Stimulated activated CD8-positive, alpha-beta memory T cell treated with anti-CD3 and anti-CD28 coated beads, Interleukin-15, amount 100 ng/mL, for 48 hours (primary cell): ENCODE measurements at places on chromosomes 12 and 14.
A peak's percentile ranks its signal among the peaks of the same experiment; 100 is the strongest.

- DNase-seq: no peak
These were observed 194.3 kb downstream of the DACT1 start for GRCh38 chr14:58832095-58832521.

- no peak for DNase-seq
These were observed 48.9 kb upstream of the LRIG3 start for GRCh38 chr12:58969237-58969636.

- DNase-seq: no peak
These were observed 44.6 kb upstream of the KITLG start for GRCh38 chr12:88624911-88625310.

DNA sequence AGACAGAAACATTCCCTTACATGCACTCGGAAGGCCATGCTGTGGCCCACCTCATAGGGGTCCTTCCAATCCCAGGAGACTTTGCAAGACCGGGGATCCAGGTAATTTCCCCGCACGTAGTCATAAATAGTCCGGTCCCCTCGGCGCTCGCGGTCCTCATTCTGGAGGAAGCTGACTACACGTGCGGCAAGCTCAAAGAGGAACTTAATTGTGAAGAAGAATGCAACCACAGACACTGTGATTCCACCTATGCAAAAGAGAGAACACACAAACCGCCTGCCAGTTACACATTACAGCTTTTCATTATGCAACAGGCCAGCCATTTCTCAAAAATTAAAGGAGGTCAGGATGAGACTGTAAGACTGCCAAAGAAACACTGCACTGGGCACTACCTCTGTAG lies 28.4 kb downstream of the AREL1 start:
- no peak for DNase-seq

- DNase-seq: no peak
These were observed 59.1 kb downstream of the EXOC5 start for GRCh38 chr14:57209561-57209960.

GRCh38 chr14:22071006-22071405 lies 397.4 kb upstream of the OR4E1 start:
- no peak for DNase-seq

DNA sequence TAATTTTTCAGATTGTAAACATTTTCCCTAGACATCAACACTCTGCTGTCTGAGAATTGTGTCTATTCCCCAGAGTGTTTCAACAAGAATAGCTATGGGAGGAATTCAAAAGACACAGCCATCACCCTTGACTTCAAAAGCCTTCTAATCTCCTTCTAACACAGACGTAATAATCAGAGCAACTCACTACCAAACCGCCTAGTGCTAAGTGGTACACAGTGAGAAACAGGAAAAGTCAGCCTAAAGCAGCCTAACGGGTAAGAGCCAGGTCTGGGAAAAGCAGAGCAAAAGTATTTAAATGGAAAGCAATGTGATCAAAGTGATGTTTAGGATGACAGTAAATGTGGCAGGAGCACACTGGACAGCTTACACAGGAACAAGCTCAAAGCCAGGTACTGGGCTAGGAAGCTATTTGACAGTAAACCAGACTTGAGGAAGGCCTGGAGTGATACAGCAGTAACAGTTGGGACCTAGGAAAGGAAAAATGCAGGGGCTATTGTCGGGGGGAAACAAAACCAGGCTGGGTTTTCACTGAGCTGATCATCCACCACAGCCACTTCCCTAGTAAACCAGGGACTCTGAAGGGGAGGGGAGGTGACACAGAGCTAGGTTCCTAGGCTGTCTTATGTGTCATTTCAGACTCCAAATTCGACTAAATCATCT lies 29.4 kb downstream of the CORO1C start:
- no peak for DNase-seq

DNA sequence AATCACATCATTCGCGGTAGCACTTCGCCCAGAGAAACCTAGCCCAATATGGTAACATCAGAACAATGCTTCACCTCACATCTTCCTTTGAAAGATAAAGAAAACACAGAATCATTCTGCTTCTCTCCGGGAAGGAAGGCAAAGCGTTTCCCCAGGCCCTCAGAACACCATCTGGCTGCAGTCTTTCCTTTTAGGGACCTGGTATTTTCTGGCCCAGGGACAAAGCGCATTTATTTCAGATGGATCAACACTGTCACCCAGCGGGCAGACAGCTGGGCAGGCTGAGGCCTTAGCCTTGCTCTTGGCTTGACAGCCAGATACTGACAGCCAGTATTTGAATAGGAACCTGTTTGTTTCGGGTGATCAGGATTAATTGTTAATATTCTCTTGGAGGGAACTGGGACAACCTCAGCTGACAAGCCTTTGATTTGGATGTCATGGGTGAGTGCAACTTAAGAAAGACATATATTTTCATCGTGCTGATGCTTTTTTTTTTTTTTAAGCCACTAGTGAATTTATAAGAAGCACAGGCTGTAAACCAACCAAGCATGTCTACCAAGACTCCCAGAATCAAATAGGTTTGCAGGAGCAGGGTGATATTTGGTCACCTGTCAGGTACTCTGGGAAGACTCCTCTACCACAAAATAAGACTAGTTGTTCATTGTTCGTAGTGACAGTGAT lies 118.9 kb downstream of the VEZT start:
- DNase-seq: no peak

DNA sequence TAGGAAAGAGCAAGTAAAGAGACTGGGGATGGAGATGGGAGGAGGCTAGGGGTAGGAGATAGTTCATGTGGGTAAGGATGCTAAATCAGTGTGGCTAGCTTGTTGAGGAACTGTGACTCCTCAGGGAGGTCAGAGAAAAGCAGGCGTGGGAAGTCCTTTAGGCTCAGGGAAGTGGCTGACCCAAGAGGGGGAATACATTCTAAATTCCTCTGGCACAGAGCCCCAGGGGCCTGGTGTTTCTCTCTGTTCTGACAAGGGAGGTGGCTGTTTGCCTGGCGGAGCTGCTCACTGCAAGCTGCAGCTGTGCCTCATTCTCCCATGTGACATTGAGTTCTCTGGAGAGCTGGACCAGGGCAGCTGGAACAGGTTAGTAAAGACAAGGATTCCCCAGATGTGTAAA lies 152.2 kb upstream of the SLC38A2 start:
- DNase-seq: no peak

DNA sequence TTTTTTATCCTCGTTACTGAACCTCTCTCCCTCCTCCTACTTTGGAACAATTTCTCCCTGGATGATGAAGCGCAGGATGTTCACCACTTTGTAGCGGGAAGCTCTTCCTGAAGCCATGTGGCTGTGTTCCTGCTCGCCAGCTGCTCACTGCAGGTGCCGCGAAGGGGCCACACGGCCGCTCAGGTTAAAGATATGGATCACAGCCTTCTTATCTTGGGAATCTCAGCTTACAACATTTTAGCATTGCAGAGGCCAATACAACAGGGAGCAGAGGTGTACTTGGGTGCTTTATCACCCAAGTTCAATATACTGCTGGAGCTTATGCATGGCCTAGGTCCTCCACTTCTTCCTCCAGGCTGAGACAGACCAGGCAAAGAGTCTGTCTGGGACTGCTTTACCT lies 201.2 kb upstream of the G2E3 start:
- no peak for DNase-seq

DNA sequence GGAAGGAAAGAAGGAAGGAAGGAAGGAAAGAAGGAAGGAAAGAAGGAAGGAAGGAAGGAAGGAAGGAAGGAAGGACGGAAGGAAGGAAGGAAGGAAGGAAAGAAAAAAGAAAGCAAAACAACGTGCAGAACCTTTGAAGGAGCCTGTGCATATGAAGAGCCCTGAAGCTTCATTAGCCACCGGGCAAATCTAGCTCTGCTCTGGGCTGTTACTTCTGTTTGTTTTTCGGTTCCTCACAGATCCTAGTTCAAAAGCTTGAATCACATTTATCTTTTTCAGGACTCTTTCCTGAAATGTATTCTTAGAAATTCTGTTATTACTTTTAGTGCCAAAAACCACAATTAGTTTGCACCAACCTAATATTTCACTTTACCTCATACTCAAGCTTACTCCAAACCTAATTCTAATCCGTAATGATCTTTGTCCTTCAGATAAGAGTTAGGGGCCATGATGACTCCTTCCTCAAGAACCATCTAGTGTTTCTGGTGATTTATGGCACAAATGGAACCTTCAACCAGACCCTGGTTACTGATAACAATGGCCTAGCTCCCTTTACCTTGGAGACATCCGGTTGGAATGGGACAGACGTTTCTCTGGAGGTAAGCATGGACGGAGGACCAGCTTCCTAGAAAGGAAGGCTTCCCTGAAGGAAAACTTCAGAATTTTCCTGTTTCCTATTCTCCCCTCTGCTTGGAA lies 18.7 kb downstream of the A2ML1 start:
- DNase-seq: no peak

DNA sequence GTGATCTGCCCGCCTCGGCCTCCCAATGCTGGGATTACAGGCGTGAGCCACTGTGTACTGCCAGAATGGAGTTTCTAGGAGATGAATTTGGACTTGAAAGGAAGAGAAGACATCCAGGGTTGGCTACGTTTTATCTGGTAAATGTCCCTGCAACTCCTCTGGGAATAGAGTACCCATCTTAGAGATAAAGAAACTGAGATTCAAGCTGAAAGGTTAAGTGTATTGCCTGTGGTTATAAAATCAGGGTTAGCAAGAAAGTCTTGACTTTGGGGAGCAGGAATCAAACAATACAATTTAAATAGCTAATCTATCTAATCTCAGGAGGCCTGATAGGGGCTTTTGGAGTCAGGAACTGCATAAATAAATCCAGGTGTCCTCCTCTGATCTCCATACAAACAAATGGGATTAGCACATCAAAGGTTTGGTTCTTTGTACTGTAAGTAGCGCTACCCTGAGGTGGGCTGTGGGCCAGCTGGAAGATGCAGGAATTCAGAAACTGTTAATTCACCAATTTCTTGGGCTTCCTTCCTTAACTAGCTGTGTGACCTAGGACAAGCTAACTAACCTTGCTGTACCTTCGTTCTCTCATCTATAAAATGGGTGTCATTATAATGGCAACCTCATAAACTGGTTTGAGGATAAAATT lies 45.1 kb downstream of the TBX3 start:
- DNase-seq: no peak

GRCh38 chr14:104826189-104826860 lies 25.4 kb downstream of the ZBTB42 start:
- DNase-seq: peak; percentile 81

DNA sequence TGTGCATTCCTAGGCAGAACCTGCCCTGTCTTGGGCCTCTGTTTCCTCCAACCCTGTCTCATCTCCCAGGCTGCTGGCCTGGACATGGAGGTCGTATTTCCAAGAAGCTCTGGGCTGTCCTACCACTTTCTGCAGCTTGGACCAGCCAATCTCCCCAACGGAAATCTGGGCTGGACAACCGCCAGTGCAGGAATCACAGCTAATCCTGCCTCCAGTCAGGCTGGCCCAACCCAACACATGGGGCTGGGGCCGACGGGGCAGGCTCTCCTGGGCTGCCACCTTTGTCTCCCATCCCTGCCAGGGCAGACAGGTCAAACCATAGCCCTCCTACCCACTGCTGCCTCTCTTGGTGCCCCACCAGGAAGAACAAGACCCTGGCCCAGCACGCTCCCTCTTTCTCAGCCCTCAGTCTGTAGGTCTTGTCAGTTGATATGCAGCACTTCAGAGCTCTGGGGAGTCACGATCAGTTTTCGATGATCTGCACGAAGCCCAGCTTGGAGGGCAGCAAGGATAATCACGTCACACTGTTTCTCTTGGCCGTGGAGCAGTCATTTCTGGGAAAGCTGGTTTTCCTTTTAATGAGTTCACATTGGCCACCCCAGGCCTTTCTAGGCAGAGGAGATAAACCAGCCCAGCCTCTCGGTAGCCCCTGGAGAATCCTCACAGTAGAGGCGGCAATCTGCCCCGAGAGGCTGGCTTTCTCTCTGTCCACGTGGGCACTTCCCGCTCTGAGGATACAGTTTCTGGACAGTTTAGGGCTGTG lies 195.2 kb upstream of the PRMT8 start:
- DNase-seq: no peak
